Activated naive CD4-positive, alpha-beta T cell treated with anti-CD3 and anti-CD28 coated beads, Interleukin-2, amount 50 U/mL, for 72 hours (primary cell): ENCODE measurements at places on chromosomes 2 and 18. TPM values are rescaled to one million over a fixed set of nuclear protein-coding genes. Genes with fewer than 3 reads are reported as not detected.

- DNase-seq: no peak
These were observed 34.5 kb downstream of the ZNF519 start for GRCh38 chr18:14097761-14098160.

DNA sequence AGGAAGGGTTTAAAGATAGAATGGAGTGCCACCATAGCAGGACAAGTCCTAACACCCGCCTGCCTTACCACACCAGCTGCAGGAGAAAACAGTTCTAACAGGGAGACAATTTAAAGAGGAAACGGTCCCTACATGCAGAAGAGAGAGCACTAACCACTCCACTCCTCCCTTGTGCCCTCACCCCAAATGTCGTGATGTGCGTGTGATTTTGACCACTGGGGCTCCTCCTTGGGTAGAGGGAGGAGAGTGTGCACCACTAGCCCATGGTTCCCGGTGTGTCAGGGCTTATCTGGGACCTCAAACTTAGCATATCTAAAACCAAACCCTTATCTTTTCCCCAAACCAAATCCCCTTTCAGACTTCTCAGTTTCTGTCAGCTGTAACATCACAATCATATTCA, 105.5 kb upstream of the CCDC68 start:
- no peak for DNase-seq

The ANKRD30BL gene
- total RNA-seq: not detected

- no peak for DNase-seq
These were observed 2.1 kb downstream of the CNTNAP5 start for GRCh38 chr2:124027182-124027581.

The SERPINB3 gene
- not detected for total RNA-seq

DNA sequence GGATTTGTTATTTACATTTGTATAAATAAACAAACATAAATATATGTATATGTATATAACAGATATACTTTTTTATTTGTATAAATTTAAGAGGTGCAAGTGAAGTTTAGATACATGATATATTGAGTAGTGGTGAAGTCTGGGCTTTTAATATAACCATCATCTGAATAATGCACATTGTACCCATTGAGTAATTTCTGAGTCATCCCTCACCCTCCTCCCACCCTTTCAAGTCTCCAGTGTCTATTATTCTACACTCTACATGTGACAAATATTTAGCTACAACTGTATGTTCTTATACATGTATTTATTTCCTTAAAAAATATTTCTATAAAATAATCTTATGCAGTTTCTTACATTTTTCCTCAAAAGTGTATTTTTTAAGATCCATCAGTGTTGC, 358.7 kb upstream of the TFPI start:
- DNase-seq: no peak

DNA sequence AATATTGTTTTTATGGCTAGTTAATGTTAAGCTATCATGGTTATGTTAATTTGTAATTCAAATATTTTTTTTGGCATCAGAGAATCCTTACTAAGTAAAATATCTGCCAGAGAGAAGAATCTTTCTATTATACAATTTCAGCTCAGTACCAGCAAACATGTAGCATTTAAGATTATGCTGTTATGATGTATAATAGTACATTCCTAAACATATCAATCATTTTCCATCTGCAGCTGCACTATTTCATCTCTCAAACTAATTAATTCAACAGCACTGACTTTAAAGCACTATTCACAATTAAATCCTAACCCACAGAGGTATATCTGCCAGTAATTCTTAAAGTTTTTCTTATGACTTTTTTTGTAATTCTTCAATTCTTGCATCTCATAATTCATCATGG, 250.6 kb downstream of the CD226 start:
- DNase-seq: no peak
